Stimulated activated CD4-positive, alpha-beta T cell treated with anti-CD3 and anti-CD28 coated beads, Interleukin-1b, Interleukin-23, amount 100 ng/mL, for 4 hours (primary cell): ENCODE measurements at places on chromosomes 13 and 19.

- no peak for DNase-seq
These were observed 11.3 kb downstream of the ZNF571 start for GRCh38 chr19:37583340-37583739.

GRCh38 chr19:47390533-47391488 is 28.5 kb downstream of the MEIS3 start:
- no peak for DNase-seq

GRCh38 chr13:100542826-100543156 is 45.8 kb downstream of the GGACT start:
- DNase-seq: no peak

DNA sequence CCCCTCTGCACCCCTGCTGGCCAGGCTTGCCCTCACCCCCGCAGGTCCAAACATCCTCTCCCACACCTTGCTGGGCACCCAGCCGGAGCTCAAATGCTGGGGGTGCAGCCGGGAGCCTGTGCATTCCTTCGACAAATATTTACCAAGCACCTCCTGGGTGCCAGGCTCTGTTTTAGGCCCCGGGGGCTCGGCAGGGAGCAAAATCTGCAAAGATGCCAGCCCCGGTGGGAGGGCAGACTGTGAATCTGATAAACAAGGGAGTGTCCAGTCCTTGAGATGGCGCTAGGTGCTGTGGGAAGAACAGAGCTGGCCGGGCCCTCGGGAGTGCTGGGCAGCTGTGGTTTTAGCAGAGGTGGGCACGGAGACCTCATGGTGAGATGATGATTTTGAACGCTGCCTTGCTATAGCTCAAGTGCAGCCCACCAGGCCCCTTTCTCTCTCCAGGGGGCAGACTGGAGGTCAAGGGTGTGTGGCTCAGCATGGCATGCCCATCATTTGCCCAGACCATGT is 10.6 kb downstream of the NFIX start:
- DNase-seq: no peak

DNA sequence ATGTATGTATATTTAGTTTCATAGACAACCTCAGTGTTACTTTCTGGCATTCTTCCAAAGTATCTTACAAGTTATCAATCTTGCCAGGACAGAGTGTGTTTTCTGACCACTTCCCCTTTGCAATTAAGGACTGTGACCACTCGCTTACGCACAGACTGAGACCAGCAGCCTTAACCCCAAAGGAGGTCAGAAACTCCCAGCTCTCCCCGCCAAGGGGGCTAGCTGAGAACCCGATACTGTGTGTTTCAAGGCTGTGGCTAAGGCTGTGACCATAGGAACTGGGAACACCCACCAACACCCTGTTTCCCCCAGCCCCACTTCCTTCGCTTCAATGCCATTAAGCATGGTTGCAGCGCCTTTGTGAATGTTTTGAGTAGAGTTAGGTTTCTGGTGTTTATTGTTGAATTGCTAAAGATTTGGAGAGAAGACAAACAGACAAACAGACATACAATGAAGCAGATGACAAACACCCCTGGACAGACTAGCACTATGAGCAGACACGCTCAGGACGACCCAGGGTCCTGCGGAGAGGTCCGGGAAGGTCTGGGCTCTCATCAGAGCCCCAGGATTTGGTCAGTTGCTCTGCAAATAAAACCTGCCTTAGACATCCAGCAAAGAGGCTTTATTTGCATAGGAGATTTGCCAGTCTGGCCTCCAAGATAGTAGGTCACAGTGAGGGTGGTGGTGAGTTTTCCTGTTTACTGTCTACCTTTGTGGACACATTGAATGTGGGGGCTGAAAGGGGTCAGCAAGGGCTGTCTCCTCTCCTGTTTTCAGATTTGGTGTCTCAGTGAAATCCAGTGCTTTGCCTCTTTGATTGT is 25.0 kb upstream of the TNFSF11 start:
- no peak for DNase-seq

DNA sequence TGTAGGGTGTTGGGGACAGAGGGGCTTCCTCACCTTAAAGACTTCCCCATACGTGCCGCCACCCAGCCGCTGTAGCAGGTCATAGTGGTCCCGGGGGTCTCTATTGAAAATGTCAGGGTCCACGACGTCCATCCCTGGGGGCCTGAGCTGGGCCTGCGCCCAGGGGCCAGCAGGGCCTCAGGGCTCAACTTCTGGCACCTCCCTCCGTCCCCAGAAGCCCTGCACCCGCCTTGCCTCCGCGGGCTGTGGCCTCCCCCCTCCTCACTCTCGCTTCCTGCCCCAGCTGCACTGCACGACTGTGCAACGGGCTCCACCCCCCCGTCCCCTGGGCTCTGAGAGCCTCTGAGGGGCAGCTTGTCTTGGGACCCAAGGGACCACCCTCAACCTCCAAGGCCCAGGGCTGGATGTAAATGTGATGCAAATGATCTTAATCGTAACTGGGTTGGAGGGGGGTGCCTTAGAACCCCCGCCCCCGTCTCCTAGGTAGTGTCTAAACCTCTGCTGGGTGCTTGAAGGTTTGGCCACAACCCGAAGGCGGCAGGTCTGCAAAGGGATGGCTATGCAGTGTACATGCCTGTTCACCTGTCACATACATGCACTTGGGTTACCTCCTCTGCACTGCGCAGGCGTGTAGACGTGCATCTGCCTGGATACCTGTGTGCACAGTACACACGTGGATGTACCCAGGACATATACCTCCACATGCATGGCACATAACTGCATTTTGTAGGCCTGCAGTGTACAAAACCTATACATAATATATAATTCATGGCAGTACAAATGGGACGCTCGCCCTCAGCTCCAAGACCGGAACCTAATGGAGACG is at the start of gene MAP4K1:
Gene MAP4K1 (minus strand): TSS at position 190 of the 826 bp plus-strand sequence. CDS start 58 bp downstream, at position 132.
- DNase-seq: peak; percentile 53

- DNase-seq: no peak
These were observed 6.9 kb downstream of the KCNC3 start for GRCh38 chr19:50322234-50322633.

DNA sequence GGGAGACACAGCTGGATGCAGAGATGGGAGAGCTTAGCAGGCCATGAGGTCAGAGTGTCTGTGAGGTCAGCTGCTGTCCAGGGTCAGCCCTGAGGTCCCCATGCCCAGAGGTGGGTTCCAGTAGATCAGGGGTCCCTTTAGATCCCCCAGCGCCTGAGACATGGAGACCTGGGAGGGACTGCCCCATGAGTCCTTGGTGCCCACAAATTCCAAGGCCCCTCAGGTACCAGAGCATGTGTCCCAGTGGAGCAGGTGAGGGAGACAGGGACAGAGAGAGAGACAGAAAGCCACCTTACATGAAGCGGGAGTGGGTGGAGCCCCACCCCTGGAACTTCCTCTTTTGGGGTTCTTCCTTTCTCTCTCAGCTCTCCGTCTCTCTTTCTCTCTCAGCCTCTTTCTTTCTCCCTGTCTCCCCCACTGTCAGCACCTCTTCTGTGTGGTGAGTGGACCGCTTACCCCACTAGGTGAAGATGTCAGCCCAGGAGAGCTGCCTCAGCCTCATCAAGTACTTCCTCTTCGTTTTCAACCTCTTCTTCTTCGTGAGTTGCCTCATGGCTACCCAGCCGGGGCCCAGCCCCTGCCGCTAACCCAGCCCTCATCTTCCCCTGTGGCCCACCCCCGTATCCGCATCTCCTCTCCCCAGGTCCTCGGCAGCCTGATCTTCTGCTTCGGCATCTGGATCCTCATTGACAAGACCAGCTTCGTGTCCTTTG is at the start of gene CD37:
Gene CD37 (plus strand): TSS at position 336 of the 713 bp plus-strand sequence. CDS start 135 bp downstream, at position 471.
- DNase-seq: peak; percentile 30

GRCh38 chr13:98571955-98572662 is 4.8 kb downstream of the STK24 start:
- no peak for DNase-seq

- no peak for DNase-seq
These were observed 310.6 kb downstream of the DCT start for GRCh38 chr13:94168783-94169453.

GRCh38 chr13:28542804-28543203 is 47.9 kb upstream of the FLT1 start:
- no peak for DNase-seq

DNA sequence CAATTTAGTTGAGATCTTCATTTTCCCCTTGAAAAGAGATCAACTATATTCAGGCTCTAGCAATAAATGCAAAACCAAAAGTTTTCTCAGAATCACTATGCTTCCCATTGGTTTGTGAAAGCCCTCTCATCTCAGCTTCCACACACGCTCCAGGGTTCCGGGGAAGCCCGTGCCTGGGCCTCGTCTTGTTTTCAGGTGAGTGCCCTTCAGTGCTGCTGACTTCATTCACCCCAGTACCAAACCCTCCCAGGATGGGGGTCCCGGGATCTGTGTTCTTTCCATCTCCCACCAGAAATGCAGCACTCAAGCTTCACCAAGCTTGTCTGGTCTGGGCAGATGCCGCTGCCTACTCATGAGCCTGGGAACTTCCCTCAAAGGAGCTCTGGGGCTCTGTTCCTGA is 97.7 kb downstream of the TEX29 start:
- no peak for DNase-seq

GRCh38 chr19:15838351-15838750 is 22.9 kb upstream of the OR10H1 start:
- no peak for DNase-seq

DNA sequence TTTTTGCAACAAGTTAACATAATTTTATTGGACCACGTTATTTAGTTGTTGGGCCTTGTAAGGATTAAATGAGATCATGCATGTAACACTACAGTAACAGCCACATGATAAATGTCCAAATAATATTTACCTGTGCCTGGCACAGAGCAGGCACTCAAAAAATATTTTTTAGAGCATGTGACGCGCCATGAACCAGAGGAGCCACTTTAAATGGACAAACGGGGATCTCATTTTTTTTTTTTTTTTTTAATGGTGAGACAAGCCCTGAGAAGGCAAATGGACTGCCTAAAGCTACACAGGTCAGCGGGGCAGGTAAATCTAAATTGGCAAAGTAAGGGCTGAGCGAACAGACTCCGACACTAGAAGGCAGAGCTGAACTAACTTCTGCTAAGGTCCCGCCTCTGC is 840 bp upstream of the RPS19 start:
- no peak for DNase-seq

DNA sequence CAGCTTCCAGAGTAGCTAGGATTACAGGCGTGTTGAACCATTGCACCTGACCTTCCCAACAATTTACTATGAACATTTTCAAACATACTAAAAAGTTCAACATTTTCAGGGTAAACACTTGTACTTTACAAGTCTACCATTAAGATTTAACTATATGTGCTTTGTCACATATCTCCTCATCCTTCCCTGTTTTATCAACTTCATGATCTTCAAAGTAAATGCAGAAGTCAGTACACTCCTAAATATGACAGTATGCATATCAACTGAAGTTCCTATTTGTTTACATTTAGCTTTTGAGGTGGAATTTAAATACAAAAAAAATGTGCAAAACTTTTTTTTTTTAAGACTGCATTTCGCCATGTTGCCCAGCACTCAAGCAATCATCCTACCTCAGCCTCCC is 18.5 kb downstream of the LNX2 start:
- no peak for DNase-seq

DNA sequence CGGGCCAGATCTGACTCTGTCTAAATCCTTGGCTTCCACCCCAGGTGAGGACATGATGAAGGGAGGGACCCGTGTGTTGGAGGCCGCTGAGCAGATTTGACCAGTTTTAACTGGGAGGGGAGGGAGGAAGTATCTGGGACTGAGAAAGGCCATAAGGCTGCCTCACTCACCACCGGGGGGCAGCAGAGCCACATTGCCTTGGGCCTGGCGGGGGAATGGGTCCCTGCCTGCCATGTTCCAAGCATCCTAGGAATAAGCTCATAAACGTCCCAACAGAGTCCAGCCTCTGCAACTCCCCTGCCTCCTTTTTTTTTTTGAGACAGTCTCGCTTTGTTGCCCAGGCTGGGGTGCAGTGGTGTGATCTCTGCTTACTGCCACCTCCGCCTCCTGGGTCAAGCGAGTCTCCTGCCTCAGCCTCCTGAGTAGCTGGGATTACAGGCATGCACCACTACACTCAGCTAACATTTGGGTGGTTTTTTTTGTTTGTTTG is 15.5 kb downstream of the MAST3 start:
- peak; percentile 71 for DNase-seq

- DNase-seq: no peak
These were observed 14.7 kb upstream of the PRR19 start for GRCh38 chr19:42287017-42287826.

GRCh38 chr13:98182589-98182988 is 5.5 kb upstream of the RNF113B start:
- DNase-seq: no peak

DNA sequence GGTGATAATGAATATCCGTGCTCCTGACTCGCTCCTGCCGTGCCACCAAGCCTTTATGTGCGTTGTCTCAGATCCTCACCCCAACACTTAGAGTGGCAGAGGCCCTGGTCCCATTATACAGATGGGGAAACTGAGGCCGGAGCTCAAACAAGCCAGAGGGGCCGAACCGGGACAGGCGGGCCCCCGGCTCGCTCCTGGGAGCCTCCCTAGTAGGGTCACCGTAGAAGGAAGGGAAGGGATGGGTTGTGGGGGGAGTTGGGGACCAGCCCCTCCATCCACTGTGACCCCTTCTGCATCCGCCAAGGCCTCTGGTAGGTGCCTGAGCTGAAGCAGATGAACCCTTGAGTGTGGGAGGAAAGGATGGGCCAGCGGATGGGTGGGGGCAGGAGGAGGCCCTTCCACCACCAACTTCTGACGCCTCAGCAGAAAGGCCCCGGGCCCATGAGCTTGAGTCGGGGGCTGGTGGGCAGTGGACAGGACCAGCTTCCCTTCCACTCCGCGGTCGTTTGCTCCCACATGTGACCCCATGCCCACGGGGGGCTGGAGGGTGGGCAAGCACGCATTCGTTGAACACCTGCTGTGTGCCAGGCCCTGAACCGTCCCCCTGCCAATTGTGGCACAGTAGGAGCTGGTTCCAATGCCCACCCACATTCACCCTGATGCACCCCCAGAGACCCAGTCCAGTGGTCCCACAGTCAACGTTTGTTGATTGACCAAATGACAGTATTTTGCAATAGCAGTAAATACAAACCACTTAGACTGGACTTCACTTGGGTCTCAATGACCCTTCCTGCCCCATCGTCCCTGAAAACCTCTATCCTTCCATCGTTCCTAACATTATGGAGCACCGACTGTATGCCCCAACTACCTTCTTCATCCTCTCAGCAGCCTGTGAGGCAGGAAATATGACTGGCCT is 24.2 kb upstream of the TCF3 start:
- no peak for DNase-seq

- DNase-seq: peak; percentile 52
These were observed 86.0 kb downstream of the GADD45B start for GRCh38 chr19:2561895-2562294.

DNA sequence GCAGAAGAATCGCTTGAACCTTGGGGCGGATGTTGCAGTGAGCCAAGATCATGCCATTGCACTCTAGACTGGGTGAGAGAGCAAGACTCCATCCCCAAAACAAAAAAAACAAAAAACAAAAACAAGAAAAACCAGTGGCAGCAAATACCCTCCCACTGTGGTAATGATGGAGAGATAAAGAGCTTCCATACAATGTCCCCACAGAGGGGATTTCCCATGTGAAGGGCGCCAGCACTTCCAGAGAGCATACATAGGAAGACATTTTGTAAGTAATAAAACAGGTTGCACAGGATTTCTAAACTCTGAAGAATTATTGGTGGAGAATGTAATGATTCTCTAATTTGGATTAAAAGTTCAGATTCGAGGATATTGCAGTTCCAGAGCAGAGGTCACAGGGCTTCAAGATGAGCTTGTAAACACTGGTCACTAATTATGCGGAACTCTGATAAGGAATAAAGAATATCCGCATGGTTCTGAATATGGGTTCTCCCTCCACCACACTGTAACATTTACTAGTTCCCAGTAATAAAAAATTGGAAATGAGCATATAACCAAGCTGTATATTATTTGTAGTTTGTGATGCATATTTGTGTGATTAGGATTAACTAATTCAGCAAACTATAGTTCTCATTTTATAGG is 290.1 kb upstream of the SLC10A2 start:
- DNase-seq: no peak
